ENCODE measurements at places on chromosomes 4 and X.

- no peak for DNase-seq
These were observed 495.9 kb downstream of the SPRY1 start for GRCh38 chr4:123892368-123892976.

DNA sequence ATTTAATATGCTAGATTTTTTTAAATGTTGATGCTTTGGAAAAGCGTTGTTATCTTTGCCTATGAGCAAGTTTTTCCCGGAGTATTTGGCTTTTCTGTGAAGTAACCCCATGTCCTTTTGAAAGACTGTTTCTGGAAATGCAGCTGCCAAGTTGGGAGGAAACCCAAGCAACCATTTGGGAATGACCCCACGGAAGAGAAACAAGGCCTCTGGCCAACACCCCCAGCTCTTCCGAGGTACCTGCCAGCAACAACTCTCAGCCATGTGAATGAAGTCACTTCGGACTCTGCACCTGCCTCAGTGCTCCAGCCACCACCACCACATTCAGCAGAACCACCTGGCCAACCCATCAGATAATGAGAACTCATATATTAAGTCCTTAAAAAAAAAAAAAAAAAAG is 36.2 kb upstream of the DHRSX start:
- no peak for DNase-seq

- DNase-seq: peak; percentile 2
These were observed 54.5 kb upstream of the FBXW7 start for GRCh38 chr4:152590179-152591031.

GRCh38 chr4:83552924-83553323 is 17.0 kb downstream of the GPAT3 start:
- DNase-seq: no peak

GRCh38 chr4:38120772-38121171 is 160.6 kb downstream of the PTTG2 start:
- DNase-seq: no peak

DNA sequence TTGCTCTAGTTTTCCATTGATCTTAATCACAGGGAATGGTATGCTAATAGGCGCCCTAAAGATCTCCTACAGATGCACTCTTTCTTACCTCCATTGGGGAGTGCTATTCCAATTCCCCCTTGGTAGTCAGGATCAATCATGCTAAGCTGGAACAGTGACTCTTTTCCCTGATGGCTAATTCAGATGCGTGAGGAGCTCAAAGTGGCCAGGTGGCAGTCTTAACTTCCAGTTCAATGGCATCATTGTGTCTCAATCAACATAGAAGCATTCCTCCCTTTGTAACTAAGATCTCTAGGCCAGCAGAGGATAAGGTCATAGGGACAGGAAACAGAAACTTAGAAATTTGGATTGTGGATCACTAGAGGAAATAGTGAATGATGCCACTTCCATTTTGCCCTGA is 216.8 kb downstream of the GRID2 start:
- DNase-seq: no peak

DNA sequence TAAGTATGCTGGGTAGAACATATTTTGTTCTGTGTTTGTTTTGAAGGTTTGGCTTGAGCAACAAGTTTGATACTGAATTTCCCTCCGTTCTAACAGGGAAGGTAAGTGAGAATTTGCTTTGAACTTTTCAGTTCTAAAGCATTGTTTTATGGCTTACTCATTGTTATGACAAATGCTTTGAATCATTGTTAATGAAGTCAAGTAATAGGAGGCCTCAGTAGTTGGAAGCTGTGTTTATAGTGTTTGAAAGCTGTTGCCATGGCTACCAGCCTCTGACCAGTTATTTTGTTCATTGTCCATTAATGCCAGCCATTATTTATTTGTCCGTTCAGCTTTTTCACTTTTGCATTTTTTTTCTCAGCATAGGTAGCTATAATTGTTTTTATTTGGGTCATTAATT is 14.4 kb downstream of the CHIC1 start:
- DNase-seq: no peak

DNA sequence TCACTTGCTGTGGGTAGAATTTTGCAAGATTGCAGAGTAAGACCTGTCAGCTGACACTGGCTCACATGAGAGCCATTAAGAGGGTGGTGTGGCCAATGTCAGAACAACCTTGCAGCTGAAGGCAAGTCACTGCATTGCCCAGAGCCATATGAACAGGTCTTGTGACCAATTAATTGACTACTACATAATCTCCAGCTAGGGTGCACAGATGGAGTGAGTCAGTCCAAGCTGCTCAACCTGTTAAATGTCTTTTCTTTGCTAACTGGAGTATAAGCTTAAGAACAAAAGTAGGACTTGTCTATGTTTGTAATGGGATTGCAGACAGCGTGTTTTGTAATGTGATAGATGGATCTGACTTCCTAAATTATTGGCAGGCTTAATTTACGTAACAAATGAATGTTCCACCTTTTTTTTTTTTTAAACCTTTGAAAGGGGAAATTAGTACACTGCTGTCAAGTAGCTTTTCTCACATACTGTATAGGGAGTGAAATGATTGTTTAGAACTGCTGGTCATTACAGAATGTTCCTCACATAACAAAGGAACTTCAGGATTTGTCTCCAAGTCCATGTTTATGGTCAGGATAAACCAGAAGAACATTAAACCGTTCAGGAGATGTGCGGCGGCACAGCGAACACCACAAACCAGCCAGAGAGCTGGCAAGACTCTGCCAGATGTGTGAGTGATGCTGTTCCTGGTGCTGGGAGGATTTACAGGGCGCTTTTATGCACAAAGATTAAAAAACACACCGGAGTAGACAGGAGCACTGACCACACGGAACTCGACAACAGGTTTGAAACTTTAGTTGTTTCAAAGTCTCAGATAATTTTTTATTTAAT is 37.0 kb downstream of the FNIP2 start:
- no peak for DNase-seq

- DNase-seq: no peak
These were observed 14.3 kb downstream of the RCHY1 start for GRCh38 chr4:75499900-75500299.

DNA sequence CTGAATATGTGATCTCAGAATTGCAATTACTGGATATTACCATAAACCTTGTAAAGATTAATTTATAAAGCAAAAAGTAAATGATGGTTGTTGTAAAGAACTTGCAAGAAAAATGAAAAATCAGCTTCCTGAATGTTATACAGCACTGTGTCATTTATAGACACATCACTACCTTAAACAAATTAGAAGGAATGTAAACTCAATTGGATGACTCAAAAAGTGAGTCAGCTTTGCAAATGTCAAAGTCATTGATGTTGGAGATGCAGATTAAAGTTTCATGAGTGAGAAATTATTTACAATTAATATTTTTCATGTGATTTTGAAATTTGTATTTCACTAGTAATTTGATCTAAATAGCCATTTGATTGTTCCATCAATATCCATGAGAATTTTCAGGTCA is 193.2 kb downstream of the RAPGEF2 start:
- DNase-seq: no peak

- DNase-seq: no peak
These were observed 179.6 kb downstream of the TMA16 start for GRCh38 chr4:163673848-163674697.

Data from NCI-H2081 (cell line).